ENCODE measurements at places on chromosomes 7 and 10.

DNA sequence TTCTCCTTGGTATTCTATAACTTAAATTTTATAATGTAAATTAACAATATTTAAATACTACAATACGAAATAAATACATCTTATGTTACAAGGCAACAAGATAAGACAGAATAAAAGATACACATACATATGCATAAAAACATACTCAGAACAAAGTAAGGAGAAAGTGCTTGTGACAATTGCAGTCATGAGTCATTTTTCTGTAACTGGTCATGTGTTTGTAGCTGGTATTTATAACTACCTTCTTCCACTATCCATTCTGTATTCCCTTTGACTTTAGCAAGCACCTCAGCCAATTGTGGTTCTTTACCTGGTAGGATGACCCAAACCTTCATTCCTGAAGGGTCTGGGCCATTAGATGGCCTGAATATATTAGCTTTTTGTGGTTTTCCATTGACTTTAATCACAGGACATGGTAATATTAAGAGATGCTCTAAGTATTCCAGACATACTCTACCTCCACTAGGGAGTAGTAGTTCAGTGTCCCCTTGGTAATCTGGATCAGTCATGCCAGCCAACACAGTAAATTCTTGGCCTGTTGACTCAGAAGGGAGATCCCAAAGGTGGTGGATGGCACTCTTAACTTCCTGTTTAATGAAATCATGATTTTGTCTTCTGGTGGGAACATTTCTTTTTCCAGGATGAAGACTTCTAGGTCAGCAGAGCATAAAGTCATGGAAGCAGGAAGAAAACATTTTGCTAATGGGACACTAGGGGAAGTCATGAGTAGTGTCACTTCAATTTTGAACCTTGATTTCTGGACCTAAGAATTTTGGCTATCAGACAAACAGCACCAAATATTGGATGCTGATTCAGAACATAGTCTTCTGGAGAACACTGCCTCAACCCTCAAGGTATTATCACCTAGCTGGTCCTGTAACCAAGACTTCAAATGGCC is 733.7 kb upstream of the IGFBP3 start:
- no peak for DNase-seq

DNA sequence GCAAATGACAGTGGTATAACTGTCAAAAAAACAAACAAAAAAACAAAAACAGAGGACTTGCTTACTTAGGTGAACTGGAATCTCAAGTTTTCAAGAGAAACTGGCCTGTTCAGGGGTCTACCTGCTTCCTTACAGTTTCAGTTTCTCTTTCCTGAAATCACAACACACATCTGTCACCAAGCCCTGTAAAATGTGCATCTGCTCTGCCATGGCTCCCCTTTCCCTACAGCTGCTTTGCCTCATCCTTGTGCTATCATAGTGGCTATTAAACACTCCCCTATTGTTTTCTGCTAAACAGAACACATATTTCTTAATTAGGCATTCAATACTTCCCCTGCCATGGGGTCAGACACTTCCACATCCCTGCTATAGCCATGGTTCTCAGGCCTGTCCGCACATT is 37.6 kb downstream of the CPED1 start:
- no peak for DNase-seq

DNA sequence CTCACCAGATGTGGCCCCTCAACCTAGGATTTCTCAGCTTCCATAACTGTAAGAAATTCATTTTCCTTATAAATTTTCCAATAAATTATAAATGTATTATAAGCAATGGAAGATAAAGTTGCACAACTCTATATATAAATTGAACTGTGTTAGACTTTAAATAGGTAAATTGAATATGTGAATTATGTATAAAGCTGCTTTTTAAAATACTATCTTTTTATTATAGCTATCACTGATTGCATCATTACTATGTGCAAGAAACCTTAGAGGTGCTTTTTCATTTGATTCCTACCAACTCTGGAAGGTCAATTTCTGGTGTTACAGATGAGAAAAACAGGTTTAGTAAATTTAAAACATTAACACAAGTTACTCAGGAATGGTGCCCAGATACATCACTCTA is 8.4 kb downstream of the MTERF1 start:
- no peak for DNase-seq

- DNase-seq: no peak
Observed at GRCh38 chr10:5196702-5197113, at the start of gene AKR1C4. AKR1C4 (plus strand) TSS chr10:5196837; CDS start chr10:5196868, 31 bp downstream.

- DNase-seq: no peak
Observed at GRCh38 chr10:110113670-110114337, 93.6 kb upstream of the MXI1 start.

DNA sequence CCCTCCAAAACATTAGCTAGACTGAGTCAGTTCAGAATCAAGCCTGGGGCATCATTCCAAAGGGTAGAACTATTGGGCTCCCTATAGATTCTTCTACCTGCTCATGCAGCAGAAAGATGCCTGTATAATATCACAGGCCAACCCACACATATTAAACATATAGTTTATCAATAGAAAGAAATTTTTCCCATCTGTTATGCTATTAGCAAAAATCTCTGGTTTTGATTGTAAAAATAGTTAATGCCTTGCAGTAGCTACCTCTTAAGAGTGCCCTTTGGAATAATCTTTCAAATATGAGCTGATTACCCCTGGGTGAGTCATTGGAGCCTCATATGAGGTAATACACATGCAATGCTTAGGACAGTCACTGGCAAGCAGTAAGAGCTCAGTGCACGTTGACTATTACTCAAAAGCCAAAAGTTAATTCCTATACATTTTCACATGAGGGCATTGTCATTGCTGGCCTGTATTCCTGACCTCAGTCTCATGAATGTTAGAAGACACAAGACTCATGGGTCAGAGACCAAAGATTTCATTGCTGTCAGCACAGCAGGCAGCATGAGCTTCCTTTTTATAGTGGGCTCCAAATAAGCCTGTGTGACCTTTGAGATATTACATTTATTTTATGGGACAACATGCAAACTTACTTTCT is 180.0 kb downstream of the FGFR2 start:
- no peak for DNase-seq

DNA sequence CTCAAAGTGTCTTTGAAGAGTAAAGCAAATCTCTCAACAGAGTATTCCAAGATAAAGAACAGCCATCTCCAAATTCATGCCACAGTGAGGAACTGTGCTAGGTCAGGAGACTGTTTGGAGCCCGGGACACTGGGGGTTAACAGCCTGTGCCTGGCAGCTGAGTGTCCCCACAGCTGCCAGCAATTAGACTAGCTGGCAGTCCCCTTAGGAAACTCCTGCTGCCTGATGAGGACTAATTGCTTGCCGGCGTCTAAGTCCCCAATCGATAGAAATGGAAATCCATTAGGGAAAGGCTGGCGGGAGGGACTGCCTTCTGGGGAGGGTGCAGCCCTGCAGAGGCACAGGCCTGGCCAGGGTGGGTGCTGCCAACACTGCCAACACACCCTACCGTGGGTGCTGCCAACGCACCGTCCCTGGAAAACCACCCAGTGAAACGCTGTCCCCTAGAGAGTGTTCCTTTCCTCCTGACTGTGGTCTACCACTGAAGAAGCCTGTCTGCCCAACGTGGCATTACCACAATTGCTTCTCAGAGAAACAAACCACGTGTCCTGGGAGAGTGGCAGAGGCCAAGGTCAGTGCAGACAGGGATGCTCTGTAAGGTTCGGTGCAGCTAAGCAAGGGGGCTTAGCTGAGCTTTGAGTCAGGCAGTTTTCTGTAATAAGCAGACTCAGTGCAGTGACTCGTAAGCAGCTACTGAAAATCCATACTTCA is 60.8 kb downstream of the XRCC2 start:
- DNase-seq: no peak

DNA sequence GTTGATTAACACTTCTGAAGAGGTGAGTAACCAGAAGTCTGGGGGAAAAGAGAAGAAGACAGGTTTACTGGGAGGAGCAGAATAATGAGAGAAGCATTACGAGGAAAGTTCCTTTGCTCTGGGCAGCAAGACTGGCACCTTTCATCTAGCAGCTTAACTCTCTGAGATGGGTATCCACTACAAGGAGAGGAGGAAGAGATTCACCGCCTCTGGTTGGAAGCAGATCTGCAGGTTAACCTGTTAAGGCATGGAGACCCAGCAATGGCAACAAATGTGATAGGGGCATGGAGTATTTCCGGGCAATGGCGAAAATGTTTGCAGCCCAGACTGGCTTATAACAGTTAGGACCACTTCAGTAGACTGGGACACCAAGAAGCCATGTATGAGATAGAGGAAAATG is 162.2 kb downstream of the TFEC start:
- no peak for DNase-seq

- DNase-seq: no peak
Observed at GRCh38 chr7:37738321-37738720, 54.8 kb downstream of the GPR141 start.

DNA sequence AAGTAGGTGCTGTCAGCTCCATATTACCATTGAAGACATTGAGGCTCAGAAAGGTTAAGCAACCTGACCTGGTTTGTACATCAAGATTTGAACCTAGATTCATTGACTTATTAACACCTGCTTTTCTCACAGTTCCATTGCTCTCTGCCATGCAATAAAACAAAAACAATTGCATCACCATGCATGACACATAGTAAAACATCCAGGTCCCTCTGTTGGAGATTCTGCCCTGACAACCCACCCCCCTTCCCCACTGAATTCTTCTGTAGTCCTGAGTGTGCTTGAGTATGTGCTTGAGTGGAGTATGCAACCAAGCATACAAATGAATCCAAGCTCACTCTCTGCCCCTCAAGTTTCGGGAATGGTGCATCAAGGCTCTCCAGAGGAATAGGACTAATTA is 6.0 kb upstream of the LMBR1 start:
- no peak for DNase-seq

- no peak for DNase-seq
Observed at GRCh38 chr7:151387161-151388006, 22.5 kb downstream of the WDR86 start.

- no peak for DNase-seq
Observed at GRCh38 chr10:96565774-96566173, 21.0 kb downstream of the TM9SF3 start.

DNA sequence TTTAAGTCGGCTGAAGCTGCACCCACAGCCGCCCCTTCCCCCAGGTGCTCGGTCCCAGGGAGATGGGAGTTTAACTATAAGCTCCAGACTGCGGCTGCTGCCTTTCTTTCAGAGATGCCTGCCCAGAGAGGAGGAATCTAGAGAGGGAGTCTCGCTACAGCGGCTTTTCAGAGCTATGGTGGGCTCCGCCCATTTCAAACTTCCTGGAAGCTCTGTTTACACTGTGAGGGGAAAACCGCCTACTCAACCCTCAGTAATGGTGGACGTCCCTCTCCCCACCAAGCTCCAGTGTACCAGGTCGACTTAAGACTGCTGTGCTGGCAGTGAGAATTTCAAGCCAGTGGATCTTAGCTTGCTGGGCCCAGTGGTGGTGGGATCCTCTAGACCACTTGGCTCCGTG is 135.4 kb downstream of the CXCL12 start:
- no peak for DNase-seq

- DNase-seq: no peak
Observed at GRCh38 chr7:107474104-107474521, 4.3 kb downstream of the GPR22 start.

GRCh38 chr10:79409726-79410085 is 35.7 kb downstream of the ZCCHC24 start:
- DNase-seq: no peak

DNA sequence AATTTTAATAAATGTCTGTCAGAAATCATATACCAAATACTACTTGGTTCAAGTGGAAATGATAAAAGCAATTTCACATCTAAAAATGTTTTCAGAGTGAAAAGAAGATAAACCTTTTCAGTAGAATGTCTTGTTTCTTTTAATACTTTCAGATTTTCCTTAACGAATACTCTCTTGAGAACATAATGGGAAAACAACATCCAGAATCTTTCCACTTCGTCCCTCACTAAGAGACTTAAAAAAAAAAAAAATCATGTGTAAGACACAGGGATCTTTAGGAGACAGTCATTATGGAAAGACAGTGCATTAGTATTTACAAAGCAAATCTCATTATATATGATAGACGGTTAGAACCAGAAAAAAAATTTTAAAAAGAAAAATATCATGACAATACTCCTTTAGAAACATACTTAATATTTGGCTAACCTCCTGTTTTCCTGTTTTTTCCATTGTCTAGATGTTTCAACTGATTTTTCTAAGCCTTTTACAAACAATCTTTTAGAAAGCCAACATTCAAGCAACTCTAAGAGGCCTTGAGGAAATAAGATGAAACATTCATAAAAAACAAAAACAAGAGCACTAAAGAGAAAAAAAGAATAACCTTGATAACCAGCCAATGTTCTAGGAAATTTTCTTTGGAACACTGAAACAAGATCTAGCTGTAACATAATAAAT is 339.9 kb upstream of the LRRN3 start:
- DNase-seq: no peak

- DNase-seq: no peak
Observed at GRCh38 chr10:24642921-24643678, 80.6 kb downstream of the ARHGAP21 start.

DNA sequence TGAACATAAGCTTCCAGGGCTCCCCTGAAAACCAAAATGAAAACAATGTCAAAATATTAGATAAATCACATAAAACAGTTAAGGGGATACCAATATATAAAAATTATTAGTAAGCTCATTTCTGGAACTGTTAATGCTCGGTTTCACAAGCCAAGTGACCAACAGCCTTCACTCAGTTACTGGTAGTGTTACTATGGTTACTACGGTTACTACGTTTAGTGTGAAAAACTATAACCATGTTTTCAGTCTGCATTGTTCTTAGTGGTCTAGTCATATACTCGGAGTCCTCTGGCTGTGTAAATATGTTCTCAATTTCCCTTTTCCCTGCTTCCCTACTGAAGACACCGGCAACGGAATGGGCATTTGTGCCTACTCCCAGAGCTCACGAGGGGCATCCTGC is 34.8 kb downstream of the HBP1 start:
- DNase-seq: no peak

- no peak for DNase-seq
Observed at GRCh38 chr10:118710487-118710886, 44.3 kb downstream of the CACUL1 start.

- no peak for DNase-seq
Observed at GRCh38 chr7:29209745-29210144, 15.2 kb downstream of the CHN2 start.

- no peak for DNase-seq
Observed at GRCh38 chr7:106524690-106525059, 136.3 kb downstream of the CCDC71L start.

GRCh38 chr7:42548816-42549611 is 312.0 kb upstream of the GLI3 start:
- DNase-seq: no peak

DNA sequence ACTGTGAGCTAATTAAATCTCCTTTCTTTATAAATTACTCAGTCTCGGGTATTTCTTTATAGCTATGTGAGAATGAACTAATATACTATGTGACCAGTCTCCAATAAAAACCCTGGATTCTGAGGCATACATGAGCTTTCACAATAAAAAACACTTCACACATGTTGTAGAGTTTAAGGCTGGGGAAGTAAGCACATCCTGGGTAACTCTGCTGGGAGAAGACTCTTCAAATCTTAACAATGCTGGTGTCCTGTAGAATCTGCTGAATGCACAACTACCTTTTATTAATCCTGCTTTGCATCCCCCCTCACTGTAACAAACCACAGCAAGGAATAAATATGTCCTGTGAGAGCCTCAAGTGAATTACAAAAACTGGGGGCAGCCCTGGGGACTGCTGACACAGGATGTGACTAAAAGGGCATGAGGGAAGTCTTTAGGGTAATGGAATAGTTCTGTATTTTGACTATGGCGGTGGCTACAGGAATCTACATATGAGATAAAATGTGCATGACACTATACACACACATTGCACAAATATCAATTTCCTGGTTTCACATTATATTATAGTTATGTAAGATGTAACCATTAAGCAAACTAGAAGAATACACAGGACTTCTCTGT is 45.1 kb upstream of the KCTD7 start:
- DNase-seq: no peak
